ENCODE measurements at places on chromosomes 6 and 20.
A peak's percentile ranks its signal among the peaks of the same experiment; 100 is the strongest.

GRCh38 chr20:59984541-59984940 lies 26.3 kb downstream of the CDH26 start:
- DNase-seq: no peak

DNA sequence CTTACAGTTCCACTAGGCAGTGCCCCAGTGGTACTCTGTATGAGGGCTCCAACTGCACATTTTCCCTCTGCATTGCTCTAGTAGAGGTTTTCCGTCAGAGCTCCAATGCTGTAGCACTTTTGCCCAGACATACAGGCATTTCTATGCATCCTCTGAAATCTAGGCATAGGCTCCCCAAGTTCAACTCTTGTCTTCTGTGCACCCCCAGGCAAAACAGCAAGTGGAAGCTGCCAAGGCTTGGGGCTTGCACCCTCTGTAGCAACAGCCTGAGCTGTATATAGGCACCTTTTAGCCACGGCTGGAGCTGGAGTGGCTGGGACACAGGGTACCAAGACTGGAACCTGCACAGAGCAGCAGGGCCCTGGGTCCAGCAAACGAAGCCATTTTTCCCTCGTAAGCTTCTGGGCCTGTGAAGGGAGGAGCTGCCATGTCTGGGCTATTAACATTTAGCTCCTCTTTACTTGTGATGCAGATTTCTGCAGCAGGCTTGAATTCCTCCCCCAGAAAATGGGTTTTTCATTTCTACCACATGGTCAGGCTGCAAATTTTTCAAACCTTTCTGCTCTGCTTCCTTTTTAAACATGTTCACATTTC lies 596.2 kb upstream of the ADGRB3 start:
- DNase-seq: no peak

- DNase-seq: no peak
Measured at GRCh38 chr6:41186031-41186562, 14.9 kb downstream of the TREML2 start.

GRCh38 chr6:26331218-26332073 lies 33.6 kb upstream of the BTN3A2 start:
- DNase-seq: peak; percentile 84

- DNase-seq: no peak
Measured at GRCh38 chr6:105713474-105714118, 310.7 kb upstream of the PREP start.

GRCh38 chr6:3822747-3823445 lies 26.3 kb upstream of the FAM50B start:
- DNase-seq: no peak

DNA sequence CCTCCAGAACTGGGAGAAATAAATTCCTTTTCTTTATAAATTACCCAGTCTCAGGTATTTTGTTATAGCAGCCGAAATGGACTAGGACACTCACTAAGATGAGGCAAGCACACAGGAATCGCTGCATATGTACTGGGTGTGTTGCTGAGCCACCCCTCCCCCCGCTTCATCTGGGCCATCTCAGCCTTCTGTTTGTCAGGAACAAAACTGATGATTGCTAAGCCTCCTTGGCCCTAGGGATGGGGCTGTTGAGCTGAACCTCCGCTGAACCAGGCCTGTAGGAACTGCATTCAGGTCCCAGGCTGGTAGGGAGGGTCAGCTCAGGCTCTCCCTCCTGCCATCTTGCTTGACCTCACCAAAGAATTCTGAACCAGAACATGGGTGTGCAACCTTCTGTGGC lies 108.6 kb downstream of the MAP3K7 start:
- DNase-seq: no peak

DNA sequence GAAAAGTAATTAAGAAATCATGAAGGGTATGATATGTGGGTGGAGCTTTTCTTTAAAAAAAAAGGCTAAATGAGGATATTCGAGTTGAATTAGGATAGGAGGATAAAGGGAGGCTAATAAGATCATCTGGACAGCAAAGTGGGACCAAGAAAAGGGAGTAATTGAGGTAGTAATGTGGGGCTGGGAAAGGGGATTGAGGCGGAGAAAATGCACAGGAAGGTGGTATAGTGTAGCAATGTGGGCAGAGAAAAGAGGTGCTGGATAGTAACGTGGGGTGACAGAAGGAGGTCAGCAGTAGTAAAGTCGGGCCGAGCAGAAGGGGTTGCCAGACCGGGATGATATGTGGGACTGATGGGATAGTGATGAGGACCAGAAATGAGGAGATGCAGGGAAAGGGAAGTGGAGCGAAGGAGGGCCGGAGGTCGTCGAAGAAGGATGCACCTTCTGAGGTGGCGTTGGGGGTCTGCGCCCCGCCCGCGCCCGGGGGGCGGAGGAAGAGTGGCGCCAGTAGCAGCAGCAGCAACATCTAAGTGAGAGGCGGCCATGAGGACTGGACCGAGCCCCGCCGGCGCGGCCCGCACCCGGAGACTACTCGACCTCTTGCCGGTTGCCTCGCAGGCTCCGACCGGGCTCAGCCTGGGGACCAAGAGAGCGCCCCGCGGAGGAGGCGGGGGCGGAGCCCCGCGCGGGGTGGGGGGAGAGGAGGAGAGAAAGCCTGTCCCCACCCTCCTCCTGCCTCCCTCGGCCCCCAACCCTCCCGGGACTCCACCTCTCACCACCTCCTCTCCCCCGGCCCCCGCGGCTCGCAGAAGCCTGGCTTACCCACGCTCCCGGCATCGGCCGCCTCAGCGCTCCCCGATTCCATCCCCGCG lies 887 bp downstream of the GABBR1 start:
- no peak for DNase-seq

DNA sequence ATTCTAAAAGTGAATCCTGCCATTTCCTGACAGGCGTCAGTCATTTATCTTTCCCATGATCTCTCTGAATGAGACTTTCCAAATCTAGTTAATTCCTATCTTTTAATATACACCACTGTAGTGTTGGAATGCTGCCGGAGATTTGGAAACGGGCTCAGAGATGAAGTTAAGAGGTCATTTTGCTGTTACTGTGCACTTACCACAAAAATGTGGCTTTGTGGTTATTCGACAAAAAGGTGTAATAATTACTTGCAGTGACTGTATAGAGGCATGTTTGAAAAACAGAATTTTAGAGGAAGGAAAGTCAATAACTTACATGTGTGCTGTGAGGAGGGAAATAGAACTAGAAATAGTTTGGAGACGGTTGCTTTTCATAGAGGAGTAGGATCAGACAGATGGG lies 460.2 kb upstream of the BTBD3 start:
- no peak for DNase-seq

GRCh38 chr6:148415511-148416260 lies 73.0 kb downstream of the SASH1 start:
- DNase-seq: no peak

DNA sequence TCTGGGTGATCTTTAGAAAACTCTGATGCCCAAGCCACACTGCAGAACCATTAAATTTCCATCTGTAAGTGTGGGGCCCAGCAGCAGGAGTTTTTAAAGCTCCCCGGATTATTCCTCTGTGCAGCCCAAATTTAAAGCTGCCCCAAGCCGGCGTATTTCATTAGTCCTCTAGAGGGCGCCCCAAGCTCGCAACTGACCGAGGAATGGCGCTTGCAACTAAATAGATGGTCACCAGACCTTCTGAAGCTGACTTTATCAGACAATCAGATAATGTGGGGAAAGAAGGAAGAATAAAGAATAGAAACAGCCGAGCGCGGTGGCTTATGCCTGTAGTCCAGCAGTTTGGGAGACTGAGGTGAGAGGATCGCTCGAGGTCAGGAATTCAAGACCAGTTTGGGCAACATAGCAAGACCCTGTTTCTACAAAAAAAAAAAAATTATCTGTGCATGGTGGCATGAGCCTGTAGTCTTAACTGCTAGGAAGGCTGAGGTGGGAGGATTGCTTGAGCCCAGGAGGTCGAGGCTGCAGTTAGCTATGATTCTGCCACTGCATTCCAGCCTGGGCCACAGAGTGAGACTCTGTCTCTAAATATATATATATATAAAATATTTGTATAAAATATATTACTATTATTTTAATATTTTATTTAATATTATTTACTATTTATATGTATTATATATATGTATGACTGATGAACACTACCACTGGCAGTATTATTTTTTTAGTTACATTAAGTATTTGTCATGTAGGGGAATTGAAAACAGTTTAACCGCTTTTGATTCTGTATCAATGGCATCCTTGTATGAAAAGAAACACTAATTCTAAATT lies 56.0 kb downstream of the OTOR start:
- peak; percentile 50 for DNase-seq

- no peak for DNase-seq
Measured at GRCh38 chr6:46720401-46720800, 14.8 kb downstream of the PLA2G7 start.

DNA sequence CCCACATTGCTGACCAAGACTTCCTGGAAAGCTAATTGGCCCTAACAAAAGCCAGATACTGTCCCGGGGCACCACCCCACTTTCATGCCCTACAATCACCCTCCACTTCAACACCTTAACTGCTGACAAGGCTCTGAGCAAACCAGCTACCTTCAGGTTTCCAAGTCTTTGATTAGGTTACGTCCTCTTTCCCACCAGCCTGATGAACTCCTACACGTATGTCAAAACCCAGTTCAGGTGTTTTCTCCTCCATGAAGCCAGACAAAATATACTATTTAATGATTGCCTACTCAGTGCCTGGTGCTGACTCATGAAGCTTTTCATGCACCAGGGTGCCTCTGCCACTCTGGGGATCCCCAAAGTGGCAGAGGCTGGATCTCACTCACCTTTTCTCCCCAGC lies 58.6 kb downstream of the CDH22 start:
- DNase-seq: no peak

GRCh38 chr6:52666523-52666922 lies 4.4 kb upstream of the TMEM14A start:
- no peak for DNase-seq

DNA sequence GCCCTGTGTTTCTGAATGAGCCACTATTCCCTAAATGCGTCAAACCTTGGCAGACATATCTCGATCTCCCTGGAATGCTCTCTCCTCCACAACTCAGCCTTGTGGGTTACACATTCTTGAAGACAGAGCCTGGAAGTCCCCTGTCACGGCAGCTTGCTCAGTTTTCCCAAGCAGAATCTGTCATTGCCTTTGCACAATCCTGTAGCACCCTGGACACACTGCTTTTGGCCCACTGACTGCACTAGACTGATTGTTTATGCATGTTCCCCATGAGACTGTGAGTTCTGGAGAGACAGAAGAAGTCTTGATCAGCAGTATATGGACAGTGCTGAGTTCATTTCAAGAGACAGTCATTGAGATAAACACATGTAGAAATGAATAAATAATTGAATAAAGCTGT lies 406.7 kb downstream of the CD83 start:
- no peak for DNase-seq

DNA sequence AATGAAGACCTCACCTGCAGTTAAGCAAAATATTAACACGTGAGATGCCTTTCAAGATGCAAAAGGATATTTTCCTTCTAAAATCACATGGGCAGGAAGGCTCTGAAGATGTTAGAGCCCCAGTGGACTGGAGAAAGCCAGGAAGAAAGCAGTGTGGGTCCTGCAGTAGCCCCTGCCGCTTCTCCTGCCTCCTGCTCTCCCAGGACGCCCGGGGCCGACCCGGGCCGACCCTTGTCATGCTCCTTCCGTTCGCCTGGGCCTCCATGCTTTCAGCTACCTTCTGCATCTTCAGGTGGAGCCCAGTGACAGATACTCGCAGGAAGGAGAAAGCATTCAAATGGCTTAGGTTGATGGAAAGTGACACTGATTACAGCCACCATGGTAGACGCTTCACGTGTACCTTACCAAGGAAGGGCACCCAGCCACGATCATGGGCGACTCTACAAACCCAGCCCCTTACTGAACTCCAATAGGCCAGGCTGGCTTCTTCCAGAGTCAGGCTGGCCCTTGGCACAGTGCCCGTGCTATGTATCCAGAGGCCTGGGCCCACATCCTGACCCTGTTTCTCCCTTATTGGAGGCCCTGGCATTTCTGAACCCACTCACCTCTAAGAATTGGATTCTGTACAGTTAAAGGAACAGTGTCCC lies 69.0 kb downstream of the TCP11 start:
- DNase-seq: no peak
